ENCODE measurements at places on chromosomes 4 and X.

DNA sequence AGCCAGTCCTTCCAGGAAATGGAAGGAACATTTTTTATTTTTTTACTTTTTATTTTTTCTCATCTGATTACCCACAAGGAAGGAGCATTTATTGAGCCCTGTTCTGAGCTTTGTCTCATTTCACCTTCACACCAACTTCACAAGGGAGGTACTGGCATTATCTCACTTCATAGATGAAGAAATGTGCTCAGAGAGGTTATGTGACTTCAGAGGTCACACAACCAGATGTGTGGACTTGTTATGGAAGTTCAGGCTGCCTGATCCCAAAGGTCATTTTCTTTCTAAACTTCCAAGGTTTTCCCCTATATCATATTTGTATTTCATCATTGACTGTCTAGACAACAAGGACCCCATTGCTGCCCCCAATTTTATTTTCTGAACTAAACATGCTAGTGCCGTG is 160.3 kb downstream of the DCLK2 start:
- no peak for DNase-seq

DNA sequence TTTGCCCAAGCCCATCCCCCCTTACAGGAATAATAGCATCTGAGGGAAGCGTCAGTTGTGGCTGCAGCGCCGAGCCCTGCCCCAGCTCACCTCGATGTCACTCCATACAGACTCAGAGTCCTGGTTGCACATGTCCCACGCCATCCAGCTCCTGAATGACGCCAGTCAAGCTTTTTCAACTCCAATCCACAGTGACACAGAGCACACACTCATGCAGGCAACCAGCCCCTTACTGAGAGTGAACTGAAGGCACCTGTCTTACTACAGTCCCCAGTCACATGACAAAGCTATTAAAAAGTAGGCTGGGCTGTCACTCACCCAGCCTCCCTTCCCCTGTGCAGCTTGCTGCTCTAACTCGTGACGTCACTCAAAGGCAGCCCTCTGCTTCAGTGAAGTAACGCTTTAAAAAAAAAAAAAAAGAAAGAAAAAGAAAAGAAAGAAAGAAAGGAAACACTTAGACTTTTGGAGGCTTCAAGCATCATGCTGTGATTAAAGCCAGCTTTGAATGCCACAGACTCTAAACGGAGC is at the start of gene PPARGC1A:
PPARGC1A (minus strand) TSS at position 234 of the 528 bp plus-strand sequence; CDS start at position 144, 90 bp downstream.
- peak; percentile 27 for DNase-seq

DNA sequence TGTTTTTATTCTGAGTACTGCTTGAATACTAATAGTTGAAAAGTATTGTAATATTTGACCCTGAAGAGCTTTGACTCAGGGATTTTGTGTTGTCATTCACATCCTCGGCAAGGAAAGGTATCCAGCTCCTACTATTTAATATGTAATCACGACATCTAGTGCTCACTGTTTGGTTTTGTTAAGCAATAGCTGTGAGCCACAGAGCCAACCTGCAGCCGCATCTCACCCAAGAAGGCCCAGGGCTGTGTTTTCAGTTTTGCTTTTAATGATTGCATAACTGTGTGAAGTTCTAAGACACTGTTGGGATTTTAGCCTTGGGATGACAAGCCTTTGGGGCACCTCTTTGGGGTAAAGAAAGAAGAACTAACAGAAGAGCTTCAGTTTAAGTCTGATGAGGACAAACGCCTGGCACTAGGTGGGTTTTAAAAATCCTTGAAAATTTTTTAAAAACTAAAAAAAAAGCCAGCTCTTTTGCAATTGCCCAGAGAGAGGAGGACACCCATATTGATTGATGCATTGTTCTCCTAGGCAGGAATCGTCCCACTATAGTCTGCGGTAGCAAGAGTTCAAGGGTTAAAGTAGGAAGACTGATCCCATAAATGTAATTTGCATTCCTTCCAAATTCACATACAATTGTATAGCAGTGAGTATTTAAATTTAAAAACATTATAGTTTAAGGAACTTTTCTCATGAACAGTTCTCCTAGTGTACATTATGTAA is 157.8 kb downstream of the RELL1 start:
- DNase-seq, result no peak

GRCh38 chr4:119858176-119858575 is 208.5 kb downstream of the MAD2L1 start:
- DNase-seq, result no peak

GRCh38 chrX:150573106-150573505 is 4.7 kb downstream of the MTM1 start:
- DNase-seq, result no peak

GRCh38 chr4:96093563-96093962 is 253.7 kb downstream of the PDHA2 start:
- DNase-seq, result no peak

- no peak for DNase-seq
Observed at GRCh38 chr4:87299898-87300297, 22.8 kb downstream of the HSD17B13 start.

GRCh38 chrX:33211356-33212260 is at the start of gene DMD:
TSS of gene DMD (minus strand) at chrX:33211549. CDS start at chrX:33211312, 237 bp downstream.
- DNase-seq, result peak; percentile 1

DNA sequence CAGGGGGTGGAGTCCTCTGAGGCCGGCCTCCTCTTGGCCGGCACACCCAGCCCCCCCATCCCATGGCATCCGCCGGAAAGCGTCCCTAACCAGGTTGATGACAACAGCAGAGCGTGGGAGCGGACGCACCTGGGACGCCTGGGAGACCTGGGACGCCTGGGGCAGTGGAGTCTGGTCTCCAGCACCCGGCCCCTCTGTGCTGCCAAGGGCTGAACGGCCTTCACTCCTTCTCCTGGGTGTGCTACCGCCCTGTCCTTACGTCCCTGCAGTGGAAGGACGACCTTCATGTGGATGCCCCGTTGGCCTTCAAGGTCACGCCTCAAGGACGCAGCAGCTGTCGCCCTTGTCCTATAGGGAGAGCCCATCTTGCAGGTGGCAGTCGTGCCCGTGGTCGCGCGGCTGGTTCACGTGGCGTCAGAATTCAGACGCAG is 26.9 kb downstream of the NKX1-1 start:
- no peak for DNase-seq

DNA sequence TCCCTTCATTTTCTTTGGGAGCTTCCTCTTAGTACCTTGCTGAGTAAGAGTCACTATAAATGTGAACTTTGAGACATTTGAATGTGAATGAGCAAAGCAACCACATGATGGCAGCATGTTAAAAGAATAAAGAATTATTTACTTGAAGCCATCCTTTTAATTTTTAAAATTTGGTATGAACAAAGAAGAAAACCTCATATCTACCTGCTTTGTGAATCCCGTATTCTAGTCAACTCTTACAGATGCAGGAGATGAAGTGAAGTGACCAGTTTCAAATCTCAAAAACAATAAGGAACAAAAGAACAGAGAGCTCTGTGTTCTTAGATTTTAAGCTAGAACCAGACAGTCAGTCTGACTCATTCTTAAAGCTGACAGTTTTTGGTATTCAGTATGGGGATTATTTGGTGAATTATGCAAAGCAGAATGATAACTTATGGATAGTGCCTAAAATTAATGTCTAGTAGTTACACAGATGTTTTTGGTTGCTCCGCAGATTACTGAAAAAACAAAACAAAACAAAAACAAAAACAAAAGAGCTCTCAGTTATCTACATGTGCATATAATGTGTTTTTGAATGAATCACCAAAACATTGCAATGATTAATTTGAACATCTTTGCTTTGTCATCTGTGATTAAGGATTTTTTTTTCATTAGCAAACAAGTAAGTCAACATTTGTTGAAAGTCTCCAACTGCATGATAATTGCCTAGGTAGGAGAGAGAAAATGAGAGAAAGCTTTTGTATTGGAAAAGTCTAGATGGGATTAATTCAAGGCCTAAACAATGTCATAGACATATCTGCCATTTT is 48.2 kb upstream of the H2AZ1 start:
- DNase-seq, result no peak

- DNase-seq, result peak; percentile 88
Observed at GRCh38 chr4:92305148-92305877, 1.5 kb downstream of the GRID2 start.

DNA sequence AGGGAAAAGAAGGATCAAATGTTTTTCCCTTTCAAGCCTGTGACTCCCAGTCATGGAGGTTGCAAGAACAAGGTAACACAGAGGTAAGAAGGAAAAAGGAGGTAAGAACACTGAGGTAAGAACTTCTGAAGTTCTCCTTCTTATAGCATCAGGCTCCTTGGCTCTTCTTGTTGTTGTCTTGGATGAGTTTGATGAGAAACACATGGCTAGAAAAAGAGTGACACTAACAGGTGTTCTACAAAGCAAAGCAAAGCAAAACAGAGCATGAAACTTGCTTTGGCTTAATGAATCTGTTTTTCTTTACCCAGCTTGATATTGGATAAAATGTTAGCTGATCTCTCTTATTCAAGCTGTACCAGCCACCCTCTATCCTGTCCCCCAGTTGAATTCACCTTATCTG is 231.2 kb upstream of the F9 start:
- no peak for DNase-seq

GRCh38 chr4:37023504-37023903 is 221.0 kb upstream of the NWD2 start:
- DNase-seq, result no peak

GRCh38 chrX:3346501-3347259 is at the start of gene MXRA5:
TSS of gene MXRA5 (minus strand) at chrX:3346652. CDS start at chrX:3343833, 2,819 bp downstream.
- DNase-seq, result no peak

- DNase-seq, result no peak
Observed at GRCh38 chr4:147843162-147843561, 111.3 kb downstream of the ARHGAP10 start.

- no peak for DNase-seq
Observed at GRCh38 chrX:7264399-7264798, 116.4 kb upstream of the PUDP start.

- DNase-seq, result no peak
Observed at GRCh38 chr4:85952528-85952927, 407.3 kb downstream of the MAPK10 start.

DNA sequence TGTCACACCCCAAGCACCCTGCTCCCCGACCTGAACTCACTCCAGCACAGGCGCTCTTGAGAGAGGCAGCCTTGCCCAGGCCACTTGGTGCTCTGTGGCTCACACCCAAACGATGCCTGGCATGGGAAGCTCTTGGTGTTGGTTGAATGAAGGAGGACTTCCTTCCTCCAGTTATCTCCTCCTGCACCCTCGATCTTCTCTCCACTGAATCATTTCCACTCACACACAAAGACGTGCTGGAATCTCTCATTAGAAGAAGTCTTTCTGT is 90.5 kb upstream of the TRIM2 start:
- no peak for DNase-seq

GRCh38 chrX:77771601-77772000 is 14.4 kb downstream of the ATRX start:
- no peak for DNase-seq

GRCh38 chr4:156198511-156198910 is 244.8 kb upstream of the CTSO start:
- no peak for DNase-seq

- no peak for DNase-seq
Observed at GRCh38 chr4:3836756-3837601, 70.8 kb downstream of the ADRA2C start.

DNA sequence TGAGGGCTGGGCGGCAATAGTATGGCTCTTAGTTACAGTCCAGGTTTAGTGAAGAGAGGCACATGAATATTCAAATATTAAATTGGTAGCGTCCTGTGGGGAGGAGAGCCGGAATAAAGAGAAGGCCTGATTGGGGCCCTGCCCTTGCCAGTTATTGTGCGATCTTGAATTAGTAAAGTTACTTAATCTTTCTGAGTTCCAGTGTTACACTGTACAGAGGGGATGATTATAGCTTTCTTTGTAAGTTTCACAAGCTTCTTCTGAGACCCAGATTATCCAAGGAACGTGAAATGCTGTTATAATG is 1.2 kb downstream of the METAP1 start:
- no peak for DNase-seq

- DNase-seq, result no peak
Observed at GRCh38 chr4:37735578-37735977, 49.4 kb upstream of the RELL1 start.

DNA sequence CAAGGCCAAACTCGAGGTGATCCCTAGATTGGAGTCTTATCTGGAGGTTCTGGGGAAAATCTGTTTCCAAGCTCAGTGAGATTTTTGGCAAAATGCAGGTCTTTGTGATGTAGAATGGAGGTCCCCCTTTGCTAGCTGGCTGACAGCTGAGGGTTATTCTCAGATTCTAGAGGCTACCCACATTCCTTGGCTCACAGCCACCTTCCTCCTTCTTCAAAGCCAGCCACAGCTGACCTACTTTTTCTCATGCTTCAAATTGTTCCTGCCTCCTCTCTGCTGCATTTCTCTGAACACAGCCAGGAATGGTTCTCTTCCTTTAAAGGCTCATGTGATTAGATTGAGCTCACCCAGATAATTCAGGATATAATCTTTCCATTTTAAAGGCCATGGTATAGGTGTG is 86.9 kb downstream of the VCX3A start:
- DNase-seq, result no peak

DNA sequence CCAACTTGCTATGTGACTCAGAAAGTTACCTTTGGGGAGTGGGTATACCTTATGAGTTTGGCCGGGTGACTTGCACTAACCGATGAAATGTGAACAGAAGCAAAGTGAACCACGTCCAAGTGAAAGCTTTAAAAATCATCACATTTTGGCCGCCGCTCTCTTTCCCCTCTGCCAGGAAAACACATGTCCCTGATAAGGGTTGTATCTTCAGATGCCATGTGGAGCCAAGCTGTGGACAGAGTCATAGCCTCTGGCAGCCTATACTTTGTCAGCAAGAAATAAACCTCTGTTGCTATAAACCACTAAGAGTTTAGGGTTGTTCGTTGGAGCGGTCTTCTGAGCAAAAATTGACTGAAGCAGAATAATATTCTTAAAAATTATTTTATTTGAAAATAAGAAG is 92.3 kb downstream of the PRDM5 start:
- DNase-seq, result no peak

GRCh38 chr4:117900832-117901231 is 133.5 kb upstream of the NDST3 start:
- DNase-seq, result no peak

DNA sequence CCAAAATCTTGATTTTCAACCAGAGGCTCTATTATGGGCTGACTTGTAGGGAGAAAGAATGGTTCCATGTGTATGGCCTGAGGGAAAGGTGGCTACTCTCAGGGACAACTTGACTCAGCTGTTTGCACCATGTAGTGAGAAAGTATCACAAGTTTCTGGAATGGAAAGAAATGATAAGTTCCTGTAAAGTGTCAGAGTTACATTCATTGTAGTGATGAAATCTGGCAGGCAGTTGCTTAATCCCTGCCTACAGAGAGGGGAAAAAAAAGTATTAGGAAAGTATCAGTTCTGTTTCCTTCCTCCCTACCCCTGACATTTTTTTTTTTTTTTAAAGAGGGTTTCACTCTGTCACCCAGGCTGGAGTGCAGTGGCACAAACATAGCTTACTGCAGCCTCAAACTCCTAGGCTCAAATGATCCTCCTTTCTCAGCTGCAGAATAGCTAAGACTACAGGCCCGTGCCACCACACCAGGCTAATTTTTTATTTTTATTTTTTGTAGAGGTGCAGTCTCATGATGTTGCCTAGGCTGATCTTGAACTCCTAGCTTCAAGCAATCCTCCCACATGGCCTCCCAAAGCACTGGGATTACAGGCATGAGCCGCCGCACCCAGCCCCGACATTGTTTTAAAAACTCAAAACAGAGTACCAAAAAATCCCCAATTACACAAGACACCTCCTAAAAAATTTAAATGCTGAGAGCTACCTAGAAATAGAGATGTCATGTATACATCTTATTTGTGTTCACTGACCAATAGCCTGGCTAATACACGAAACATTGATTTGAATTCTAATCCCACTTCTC is 4.8 kb upstream of the FBXL5 start:
- no peak for DNase-seq

GRCh38 chrX:153064061-153064460 is 7.8 kb downstream of the PNMA3 start:
- no peak for DNase-seq

GRCh38 chrX:71664889-71665491 is 2.4 kb upstream of the LOC101059915 start:
- DNase-seq, result no peak
